ENCODE measurements at places on chromosomes 4 and X.

- DNase-seq: no peak
These were observed 651 bp upstream of the SAP30 start for GRCh38 chr4:173370130-173370476.

DNA sequence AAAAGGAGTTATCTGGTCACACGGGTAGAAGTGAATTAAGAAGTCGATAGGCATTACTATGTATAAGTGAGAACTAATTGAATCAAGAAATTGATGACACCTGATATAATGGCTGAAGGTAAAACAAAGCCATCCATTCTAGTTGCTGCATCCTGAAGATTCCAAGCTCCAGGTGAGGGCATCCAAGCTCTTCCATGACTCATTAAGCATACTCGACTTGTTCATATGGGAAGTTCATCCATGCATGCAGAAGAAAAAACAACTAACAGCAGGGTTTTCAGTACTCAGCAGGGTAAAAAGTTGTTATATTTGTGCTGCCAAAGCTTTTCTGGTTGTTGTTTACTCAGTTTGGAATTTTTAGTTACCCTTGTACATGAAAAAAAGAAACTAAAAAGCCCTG, 508.0 kb upstream of the CXorf51A start:
- no peak for DNase-seq

- DNase-seq: peak; percentile 91
These were observed 64.8 kb downstream of the TSC22D3 start for GRCh38 chrX:107710617-107711391.

DNA sequence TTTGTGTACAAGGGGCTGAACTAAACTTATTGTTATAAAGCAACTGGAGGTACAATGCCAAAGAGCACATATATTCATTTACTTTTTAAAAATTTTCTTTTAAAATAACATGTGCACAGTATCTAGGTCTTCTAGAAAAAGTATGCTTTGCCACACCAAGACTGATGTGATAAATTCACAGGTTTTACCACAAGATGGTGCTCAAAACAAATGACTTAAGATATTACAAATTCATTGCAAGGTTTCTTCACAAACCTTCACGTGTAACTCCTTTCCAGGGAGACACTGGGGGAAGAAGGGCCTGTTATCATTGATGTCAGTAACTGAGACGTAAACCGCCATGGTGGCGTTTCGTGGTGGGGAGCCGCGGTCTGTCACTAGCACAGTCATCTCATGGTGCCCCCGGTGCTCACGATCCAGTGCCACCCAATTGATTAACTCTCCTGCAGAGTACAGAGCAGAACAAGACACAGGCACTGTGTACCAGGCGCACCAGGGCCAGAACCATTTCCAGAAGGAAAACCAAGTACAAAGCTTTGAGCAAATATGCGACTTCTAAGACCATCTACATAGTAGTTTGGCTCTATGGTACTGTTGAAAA, 162.2 kb downstream of the DCHS2 start:
- DNase-seq: peak; percentile 56

DNA sequence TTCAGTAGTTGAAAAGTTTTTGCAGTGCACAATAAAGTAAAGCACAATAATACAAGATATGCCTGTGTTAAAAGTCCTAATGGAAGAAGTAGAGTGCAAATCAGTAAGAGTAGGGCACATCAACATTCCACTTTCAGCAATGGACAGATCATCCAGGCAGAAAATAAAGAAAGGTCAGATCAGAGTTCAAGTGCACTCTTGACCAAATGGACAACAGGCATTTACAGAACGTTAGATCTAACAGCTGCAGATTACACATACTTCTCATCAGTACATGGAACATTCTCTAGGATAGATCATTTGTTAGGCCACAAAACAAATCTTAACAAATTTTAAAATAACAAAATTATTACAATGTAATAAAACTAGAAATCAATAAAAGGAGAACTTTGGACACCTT, 1373.5 kb upstream of the PABPC4L start:
- DNase-seq: no peak

DNA sequence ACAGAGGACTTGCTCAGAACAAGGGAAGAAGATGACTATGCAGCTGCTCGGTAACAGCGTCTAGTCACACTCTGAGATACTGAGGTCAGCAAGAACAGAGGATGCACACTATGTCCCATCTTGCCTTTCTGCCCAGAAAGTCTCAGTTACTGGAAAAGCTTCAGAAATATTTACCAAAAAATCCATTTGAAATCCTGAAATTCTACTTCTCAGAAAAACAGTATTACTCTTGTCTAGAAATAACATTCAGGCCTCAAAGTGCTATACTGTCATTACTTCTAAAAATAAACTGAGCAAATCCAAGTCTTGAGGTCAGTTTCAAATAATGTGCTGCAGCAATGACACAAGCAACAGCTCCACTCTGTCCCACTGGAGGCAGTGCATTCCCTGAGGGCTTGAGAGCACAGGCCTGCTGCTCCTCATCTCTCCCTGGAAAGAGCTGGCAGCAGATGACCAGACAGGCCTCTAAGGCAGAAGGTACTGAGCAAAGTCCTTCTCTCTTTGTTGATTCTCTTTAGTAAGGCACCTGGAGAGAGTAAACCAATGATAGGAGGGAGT, 76.9 kb downstream of the CAMK2D start:
- peak; percentile 40 for DNase-seq

- DNase-seq: peak; percentile 11
These were observed 58.0 kb upstream of the CHRDL1 start for GRCh38 chrX:110853610-110854009.

DNA sequence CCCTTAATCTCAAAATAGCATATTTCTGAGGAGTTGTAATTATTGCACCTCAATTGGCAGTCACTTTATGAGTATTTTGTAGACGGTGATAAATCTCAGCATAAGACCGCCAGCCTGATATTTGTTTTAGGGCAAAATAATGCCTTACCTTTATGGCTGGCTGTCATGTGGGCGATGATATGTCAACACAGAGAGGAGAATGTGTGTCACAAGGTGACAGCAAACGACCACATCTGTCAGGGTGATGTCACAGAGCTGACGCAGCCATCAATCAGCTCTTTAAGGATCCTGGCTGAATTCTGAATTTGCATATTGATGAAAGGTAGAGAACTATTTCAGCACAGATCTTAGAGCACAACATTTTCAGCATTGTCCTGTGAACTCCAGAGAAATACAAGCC, 209.7 kb downstream of the CEP135 start:
- no peak for DNase-seq

- DNase-seq: no peak
These were observed 16.1 kb upstream of the KLHL2 start for GRCh38 chr4:165191348-165191656.

GRCh38 chr4:54281054-54281766, 52.1 kb downstream of the PDGFRA start:
- DNase-seq: no peak

- DNase-seq: no peak
These were observed 7.5 kb downstream of the TMEM144 start for GRCh38 chr4:158217763-158218162.

DNA sequence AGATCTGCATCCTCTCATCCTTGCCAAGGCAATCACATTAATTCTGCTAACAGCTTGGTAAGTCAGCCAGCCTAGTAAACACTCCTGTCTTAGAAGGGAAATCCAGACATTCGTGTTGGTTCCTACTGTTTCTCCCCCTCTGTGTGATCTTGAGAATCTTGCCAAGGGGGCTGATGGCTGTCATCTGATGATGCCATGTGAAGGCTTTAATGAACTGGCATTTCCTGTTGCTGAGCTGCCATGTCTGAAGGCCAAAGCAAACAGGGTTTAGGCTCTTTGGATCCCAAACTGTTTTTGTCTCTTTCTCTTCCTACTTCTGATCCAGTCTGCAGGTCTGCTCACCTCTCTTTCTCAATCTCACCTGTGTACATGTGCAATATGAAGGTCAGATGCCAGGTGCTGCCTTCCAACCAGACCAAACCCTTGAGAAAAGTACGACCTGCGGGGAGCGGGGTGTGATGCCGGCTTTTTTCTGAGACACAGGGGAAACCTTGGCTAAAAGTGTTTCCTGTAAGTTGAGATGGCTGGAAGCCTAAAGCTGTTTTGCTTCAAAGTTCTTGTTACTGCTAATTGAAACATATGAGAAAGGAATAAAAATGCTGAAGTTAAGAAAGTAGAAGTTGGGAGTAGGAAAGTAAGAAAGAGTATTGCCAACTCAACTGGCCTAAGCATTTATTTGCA, 532.9 kb downstream of the ANKRD50 start:
- no peak for DNase-seq

DNA sequence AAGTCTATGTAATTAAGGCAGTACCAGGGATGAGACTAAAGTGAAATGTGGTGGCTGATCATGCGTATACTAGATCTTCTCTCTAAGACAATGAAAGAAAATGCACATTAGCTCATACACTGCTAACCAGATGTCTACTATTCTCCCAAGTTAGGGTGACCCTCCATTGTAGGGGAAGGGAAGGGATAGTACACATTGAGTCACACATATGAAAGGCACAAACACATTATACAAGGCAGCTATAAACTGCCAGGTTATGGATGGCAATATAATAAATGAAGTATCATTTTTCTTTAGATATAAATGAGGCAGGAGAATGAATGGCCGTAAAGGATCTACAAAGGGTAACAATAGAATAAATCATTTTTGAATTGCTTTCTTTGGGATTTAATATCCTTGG, 4.5 kb downstream of the SHROOM3 start:
- DNase-seq: no peak

DNA sequence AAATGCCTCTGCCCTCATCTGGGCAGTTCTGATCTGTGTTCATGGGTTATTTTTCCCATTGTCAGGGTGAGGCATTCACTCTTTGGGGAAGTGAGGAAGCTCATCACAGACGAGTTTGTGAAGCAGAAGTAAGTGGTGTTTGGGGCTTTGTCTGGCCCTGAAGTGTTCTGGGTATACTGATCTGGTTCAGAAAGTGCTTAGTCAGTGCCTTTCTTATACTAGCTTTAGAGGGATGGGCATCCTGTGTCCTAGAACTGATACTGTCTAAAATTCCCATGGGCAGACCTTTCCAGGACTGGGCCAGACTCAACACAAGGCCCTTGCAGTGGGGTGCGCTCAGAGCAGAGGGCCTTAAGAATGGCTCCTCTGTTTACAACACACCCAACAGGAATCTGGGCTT, 6.4 kb downstream of the TRO start:
- no peak for DNase-seq

- peak; percentile 47 for DNase-seq
These were observed 107.8 kb upstream of the FMR1 start for GRCh38 chrX:147803948-147804347.

DNA sequence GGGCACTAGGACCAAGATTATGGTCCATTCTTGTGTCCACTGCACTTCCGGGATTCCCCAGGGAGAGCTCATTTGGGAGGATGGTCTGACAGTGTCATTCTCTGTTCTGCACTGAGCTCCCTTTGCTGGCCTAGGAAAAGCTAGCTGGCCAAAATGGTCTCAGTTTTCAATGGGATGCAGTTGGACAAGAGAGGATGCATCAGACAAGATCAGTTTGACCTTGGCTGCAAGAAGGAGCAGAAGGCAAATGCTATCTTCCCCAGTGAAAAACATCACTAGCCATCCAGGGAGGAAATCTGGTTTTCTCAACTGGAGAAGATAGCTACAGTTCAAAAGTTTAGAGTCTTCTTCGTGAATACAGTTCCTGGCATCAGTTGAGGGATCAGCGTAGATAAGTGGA, 221.1 kb downstream of the PTTG2 start:
- no peak for DNase-seq

DNA sequence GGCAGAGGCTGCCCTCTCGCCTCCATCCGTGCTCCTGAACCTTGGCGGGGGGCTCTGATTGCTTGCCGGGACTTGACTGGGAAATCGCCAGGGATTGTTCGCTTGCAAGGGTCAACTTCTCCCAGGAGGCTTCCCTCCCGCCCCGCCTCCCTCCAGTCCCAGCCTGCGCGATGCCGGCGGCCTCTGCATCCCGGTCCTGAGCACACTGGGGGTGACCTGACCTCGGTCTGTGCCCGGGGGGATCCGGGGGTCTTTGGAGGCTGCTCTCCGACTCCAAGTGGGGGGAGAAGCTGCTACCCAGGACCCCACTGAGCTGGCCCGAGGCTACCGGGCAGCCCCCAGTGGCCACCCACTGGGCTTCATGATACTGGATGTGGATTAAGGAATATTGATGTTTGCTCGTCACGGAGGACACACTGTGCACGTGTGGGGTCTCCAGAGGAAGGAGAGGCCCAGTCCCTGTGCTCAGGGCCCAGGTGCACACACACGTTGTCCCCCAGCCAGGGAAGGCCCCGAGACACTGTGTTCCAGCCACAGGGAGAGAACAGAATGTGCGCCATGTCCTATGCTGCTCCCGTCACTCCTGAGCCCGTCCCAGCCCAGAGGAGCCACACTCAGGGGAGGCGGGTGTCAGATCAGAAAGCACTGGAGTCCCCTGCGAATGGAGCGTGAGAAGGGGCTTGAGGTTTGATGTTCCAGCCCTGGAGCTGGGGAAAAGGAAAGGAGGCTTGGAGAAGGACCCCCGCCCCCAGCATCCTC, 55.9 kb upstream of the NKX1-1 start:
- DNase-seq: no peak

DNA sequence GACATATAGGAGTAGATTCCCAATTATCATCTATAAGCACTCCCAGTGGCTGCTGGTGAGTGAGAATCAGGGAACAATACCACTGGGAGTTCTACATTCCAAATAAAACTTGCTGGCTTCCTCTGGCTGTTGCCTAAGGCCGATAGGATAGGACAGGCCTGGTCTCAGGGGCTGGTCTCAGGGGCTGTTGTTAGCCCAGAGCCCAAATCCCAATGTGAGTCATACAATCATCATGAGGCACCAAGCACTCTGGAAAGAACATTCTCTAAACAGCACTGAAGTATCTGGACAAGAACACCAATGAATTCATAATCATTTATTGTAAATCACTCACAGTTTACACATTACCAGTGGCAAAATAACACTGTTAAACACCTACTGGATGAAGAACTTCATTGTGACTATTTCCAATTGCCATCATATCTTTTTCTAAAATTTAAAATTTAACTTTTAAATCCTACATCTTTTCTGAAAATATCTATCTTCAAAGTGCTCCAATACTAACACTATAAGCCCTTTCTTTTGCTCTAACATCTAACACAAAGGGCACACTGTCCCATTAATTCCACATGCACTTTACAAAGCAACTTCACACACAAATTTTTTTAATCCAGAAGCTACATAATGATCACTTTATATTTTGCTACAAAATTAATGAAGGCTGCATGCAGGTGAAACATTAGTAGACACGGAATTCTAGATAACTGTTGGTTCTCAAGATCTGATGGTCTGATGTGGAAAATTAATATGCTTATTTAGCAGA, 67.6 kb upstream of the TMEM150C start:
- DNase-seq: no peak

DNA sequence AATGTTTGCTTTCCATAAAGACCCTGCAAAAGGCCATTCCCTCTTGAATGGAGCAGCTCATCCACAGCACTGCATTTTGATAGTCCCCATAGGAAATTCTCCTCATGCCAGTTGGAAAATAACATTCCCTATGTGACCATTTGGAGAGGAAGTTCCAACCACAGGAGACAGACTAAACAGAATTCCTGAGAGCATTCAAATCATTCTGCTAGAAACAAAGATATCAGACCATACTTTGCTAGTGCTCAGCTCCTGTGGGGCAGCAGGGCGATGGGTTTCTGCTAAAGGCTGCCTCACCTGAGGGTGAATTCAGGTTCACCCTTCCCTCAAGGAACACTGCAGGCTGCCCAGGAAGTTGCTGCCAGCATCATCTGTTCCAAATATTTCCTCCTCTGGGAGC, 58.8 kb downstream of the LNX1 start:
- DNase-seq: no peak

- DNase-seq: no peak
These were observed 644.7 kb upstream of the BOD1L1 start for GRCh38 chr4:14272206-14272605.

- DNase-seq: no peak
These were observed 23.5 kb downstream of the NLGN3 start for GRCh38 chrX:71168134-71168533.

Measured in NAMALWA (cell line).